ENCODE measurements at places on chromosomes 5 and 9.
A peak's percentile ranks its signal among the peaks of the same experiment; 100 is the strongest.

- no peak for DNase-seq
These were observed 161.8 kb downstream of the AUH start for GRCh38 chr9:91199739-91200497.

- peak; percentile 93 for DNase-seq
These were observed at the start of gene HAUS6 for GRCh38 chr9:19102631-19103345. Gene HAUS6 (minus strand): TSS chr9:19102904. CDS start chr9:19102651, 253 bp downstream.

GRCh38 chr5:66701244-66701643, 105.1 kb downstream of the MAST4 start:
- no peak for DNase-seq

DNA sequence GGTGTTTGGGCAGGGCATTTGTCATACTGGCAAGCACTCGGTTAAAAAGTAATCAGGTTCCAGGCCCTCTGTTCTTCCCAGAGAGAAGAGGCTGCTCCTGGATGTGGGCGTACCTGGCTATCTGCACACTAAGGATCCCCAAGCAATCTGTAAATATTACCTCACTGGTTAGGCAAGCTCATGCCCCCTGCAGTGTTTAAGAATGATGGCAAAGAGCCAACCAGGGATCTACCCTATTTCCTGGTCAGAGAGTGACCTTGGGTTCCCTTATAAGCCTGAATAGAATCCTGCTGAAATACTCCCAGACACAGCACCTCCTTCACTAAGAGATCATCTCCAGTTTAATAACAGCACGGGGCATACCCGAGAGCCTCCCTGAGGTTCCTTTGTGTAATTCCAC, 181.2 kb downstream of the PIK3R1 start:
- no peak for DNase-seq

DNA sequence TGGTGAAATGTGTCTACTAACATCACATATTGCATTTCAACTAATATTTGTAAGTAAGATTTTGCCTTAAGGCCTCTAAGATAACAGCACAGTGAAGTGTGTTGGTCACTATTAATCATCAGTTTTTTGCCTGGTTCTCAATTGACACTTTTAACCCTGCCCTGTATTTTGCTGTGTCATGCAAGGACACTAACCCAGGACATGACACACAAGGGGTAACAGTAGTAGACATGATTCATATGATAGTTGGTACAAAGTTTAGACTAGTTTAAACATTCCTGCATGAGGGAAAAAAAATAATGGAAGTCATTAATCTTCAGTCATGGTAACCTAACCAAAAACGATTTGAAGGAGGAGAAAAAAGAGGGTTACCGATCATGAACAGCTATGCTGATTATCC, 207.0 kb downstream of the DEPDC1B start:
- DNase-seq: no peak

DNA sequence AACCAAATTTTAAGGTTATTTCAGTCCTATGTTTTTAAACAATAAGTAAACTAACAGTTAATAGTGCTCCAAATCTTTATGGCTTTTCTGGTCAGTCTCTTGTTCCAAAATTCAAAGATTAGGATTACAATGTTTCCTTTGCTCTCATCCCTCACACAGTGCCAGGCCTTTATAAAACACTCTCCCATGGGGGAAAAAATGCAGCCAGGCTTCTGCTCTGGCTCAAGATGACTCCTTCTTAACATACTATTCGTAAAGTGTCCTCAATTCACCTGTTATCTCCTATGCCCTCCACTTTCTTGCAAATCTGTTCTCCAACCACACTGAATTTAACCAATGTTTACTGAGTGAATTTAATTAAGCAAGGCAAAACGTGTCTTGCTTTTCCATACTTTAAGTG, 1.4 kb downstream of the CEP120 start:
- DNase-seq: no peak

DNA sequence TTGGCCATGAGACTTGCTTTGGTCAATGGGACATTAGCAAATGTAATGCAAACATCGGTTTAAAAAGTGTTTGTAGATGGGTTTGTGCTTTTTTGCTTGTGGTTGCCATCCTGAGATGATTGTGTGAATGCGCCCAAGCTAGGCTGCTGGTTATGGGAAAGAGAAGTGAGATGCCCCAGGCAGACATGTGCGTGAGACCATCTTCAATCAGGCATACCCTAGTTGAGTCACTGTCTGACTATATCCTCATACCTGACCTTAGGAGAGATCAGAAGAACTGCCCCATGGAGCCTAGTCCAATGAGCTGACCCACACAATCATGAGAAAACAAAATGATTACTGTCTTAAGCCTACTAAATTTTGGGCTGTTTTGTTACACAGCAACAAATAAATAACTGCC, 36.8 kb upstream of the ZNF608 start:
- DNase-seq: no peak

DNA sequence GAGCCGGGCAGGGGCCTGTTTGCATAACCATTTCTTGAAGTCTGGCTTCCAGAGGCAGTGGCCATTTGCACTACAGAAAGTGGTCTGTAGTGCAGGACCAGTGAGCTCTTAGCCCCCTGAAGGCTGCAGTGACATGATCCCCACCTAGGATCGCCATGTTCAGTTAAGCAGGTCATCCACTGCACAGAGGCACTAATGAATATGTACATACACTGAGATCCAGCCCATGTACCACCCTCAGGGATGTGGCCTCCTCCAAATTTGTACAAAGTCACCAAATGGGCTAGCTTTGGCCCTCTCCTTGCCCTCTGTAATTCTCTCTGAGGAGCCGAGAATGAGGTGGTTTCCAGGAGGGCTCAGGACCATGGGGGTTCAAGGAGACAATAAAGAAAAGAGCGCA, 8.3 kb upstream of the SUSD3 start:
- no peak for DNase-seq

- no peak for DNase-seq
These were observed 612.1 kb downstream of the PTPRD start for GRCh38 chr9:10000669-10001068.

- no peak for DNase-seq
These were observed 55.3 kb upstream of the FSD1L start for GRCh38 chr9:105392531-105392930.

DNA sequence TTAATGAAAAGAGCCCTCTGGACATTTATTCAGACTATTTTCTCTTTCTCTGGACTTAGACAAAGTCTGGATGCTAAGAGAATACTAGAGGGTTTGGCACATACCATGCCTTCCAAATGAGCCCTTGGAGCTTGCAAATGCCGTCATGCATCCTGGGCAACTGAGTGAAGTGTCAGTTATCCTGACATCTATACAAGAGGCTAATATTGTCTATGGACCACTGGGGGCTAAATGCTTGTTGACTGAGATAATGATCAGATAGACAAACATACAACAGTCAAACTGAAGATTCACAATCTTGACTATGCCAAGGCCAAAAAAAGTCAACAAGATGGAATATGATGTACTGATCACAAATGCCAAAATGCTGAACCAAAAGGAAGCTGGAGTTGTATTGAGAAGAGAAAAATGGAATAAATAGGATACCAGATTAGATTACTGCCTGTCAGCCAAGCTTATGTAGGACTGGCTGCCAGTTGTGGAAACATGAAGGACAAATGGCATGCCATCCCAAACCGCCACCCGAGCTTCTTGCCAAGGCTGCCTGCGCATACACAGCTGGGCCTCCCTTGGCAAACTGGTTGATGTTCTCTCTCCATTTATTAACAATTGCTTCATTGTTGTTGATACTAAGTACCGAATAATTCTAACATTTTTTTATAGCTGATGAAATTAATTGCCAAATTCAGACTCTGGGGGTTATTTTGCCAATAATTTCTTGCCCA, 240.1 kb upstream of the GRAMD2B start:
- no peak for DNase-seq

- no peak for DNase-seq
These were observed 8.1 kb downstream of the SEC24A start for GRCh38 chr5:134656690-134657089.

GRCh38 chr5:154163327-154164248, 26.9 kb upstream of the GALNT10 start:
- no peak for DNase-seq

DNA sequence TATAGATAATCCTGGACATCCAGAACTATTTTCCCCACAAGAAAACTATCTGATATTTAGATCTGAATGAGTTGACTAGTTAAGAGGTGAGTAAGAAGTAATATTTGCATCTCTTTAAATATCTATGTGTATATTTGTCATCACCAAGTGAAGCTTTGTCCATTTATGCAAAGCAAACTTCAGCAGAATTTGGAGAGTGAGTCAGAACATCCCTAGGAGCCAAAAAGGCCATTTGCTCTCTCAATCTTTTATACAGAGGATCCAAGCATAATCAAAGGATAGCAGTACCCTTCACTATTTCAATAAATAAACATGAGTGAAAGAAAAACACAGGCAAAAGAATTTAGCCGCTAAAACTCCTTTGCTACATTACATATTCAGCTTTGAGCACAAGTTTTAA, 454.4 kb downstream of the NR2F1-AS1 start:
- DNase-seq: no peak

GRCh38 chr5:5666369-5666768, 243.9 kb downstream of the ICE1 start:
- DNase-seq: no peak

- DNase-seq: peak; percentile 93
These were observed 99.3 kb downstream of the ACTBL2 start for GRCh38 chr5:57383093-57383861.

GRCh38 chr9:110996436-110997220, 41.6 kb downstream of the LPAR1 start:
- peak; percentile 40 for DNase-seq

DNA sequence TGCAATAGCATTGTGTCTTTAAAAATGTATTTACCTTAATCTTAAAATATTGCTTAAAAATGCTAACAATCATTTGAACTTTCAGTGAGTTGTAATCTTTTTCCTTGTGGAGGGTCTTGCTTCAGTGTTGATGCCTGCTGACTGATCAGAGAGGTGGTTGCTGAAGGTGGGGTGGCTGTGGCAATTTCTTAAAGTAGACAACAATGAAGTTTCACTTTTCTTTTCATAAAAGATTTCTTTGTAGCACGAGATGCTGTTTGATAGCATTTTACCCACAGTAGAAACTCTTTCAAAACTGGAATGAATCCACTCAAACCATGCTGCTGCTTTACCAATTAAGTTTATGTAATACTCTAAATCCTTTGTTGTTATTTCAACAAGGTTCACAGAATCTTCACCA, 50.8 kb downstream of the NR3C1 start:
- no peak for DNase-seq

DNA sequence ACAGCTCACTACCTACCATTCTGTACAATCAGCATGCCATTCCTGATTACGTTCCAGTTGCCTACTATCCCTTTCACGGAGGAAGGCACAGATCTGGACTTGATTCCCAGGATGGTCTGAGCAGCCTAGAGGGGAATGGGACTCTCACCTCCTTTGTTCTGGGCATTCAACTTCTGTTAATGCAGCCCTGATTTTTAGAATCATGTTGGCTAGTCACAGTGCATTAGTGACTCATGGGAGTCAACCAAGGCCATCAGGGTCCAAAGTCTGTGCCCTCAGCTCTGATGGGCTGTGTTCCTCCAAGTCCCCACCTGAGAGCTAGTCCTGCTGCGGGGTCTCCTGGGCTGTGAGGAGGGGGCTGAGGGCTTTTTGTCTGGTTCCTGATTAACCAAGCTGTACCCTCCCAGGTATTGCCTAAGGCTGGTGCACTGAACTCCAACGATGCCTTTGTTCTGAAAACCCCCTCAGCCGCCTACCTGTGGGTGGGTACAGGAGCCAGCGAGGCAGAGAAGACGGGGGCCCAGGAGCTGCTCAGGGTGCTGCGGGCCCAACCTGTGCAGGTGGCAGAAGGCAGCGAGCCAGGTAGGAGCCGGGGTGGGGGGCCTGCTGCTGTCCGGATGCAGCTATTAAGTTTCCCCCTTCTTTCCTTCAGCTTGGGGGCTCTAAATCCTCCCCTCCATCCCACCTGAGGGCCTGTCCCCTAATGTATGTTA, 43.0 kb downstream of the STOM start:
- DNase-seq: no peak

GRCh38 chr9:94818178-94818541, 91.7 kb downstream of the AOPEP start:
- DNase-seq: no peak

- no peak for DNase-seq
These were observed 343.7 kb downstream of the ENC1 start for GRCh38 chr5:74296685-74297408.

- DNase-seq: no peak
These were observed 285.6 kb downstream of the FBXL7 start for GRCh38 chr5:15785531-15785981.

DNA sequence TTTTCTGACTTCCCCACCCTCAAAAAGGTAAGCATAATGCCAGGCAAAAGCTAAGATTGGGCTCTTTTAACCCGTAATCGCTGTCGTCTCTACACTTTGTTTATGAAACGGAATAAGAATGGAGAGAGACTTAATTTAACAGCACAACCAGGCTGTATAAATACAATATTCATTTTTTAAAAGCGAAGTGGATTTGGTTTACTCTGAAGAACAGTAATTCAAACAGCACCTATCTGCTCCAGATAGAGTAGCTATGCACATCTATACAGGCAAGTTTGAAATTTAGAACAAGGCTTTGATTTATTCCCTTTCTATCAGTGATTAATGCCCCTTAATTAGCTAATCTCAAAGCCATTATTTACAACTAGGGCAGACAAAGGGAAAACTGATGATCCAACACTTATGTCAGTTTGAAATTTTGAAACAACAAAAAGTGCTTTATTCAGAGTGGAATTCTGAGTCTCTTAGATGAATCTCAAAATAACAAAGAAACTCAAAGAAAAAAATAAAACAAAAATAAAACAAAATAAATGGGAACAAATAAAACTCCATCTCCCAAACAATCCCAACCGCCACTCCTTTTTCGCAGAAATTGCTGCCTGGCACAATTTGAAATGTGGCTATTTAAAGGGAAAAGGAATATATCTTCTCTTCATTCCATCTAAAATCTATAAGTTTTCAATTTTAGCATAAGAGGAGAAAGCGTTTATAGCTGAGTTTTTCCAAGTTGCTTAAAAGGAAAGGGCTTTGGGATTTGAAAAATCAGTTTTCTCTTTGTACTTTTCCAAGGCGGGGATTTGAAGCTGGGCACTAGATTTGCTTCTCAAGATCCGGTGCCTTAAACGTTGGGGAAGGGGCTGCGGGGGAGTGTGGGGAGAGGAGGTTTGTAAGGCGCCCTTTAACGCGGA, 298.6 kb downstream of the PARP8 start:
- no peak for DNase-seq

DNA sequence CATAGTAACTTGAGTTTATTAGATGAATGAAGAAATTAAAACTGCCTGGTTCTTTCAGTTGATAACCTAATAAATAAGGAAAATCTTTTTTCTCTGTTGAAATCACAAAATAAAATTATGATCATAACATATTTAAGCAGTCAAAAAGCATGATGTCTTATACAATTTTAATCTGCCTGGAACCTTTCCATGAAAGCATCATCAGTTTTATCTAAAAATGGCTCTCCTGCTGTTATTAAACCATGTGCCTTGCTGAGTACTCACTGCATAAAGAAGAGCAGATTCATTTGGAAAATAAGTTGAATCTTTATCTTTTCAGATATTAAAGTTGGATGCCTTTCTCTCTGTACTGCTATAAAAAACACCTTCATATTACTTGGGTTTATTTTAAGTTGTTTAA, 148.8 kb downstream of the SLC24A2 start:
- DNase-seq: no peak
